ENCODE measurements at places on chromosomes 12 and 14.

DNA sequence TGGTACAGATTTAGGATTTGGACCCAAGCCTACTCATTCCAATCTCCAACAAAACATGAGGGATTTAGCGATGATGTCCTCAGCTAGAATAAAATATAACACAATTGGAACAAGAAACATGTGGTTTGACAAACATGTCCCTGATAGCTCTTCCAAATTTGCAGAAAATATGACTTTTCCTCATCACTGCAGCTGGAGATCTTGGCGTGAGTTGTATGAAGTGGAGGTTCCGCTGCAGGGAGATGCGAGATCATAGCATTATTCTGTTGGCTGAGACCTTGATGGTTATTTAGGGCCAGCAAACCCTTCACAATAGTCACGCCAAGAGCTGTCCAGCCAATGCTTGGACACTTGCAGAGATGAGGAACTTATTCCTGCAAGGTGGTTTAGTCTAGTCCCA is 413.4 kb upstream of the TBX3 start:
- no peak for DNase-seq
- H3K27me3 ChIP-seq: no peaks in the 10 kb centered on the region
- H3K4me3 ChIP-seq: no peak overlapping the region
- H3K4me1 ChIP-seq: no peaks in the 10 kb centered on the region
- no peak overlapping the region for H3K27ac ChIP-seq

DNA sequence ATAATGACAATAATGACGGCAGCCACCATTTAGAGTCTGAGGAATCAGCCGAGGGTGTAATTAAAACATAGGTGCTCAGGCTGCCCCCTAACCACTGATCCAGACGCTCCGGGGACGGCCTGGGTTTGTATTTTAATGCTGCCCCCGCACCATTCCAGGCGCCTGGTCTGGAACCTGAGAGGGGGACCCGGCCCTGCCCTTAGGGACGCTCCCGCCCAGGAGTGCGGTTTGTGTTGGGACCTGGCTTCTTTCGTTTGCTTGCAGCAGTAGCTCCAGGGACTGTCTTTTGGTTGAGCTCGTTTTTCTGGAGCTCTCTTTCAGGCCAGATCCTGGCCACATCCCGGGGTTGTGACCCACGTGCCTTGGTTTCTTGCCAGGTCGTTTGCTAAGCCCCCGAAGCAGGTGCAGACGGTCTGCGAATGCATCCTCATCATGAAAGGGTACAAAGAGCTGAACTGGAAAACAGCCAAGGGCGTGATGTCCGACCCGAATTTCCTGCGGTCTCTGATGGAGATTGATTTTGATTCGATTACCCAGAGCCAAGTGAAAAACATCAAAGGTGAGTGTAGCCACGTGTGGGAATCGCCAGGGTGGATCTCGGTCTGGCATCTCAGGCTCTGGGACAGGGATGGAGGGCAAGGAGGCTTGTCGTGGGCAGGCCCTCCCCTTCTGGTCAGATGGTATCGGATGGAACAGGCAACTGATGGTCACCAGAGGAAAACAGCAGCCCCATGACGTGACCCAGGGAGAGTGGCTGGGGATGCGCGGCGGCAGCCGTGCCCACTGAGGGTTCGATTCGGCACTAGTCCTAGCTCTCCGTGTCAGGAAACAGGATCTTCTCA is 63.5 kb downstream of the CCDC92 start:
- no peak overlapping the region for H3K4me3 ChIP-seq
- DNase-seq: no peak
- H3K27me3 ChIP-seq: no peaks in the 10 kb centered on the region

DNA sequence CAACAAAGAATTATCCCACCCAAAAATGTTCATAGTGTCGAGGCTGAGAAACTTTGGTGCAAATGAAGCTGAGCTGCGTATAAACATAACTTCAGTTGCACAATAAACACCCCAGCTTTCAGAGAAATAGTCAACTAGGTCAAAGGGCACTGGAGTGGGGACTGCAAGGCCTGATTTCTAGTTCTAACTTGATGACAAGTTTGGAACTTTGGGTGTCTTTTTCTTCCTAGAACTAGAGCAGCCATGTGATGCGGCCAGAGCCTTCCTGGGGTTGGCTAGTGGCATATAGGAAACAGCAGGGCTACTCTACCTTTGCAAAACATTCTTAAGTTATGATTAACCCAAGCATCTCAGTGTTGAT is 298.4 kb upstream of the AMIGO2 start:
- H3K4me3 ChIP-seq: no peak overlapping the region
- peaks cover 8% of the 10 kb centered on the region for H3K4me1 ChIP-seq
- peak overlapping the region; percentile 51 for H3K27ac ChIP-seq

- H3K36me3 ChIP-seq: no peaks in the 10 kb centered on the region
- no peaks in the 10 kb centered on the region for H3K27me3 ChIP-seq
- DNase-seq: no peak
- no peak overlapping the region for H3K4me3 ChIP-seq
- H3K4me1 ChIP-seq: no peaks in the 10 kb centered on the region
These were observed 53.7 kb upstream of the PELI2 start for GRCh38 chr14:56064513-56064912.
